Epithelial cell of alveolus of lung (primary cell): ENCODE measurements at places on chromosomes 4 and X. TPM values are rescaled to one million over a fixed set of nuclear protein-coding genes. Genes with fewer than 3 reads are reported as not detected.

Gene PCSK1N
- total RNA-seq: 0.65 and 3.2 TPM in 2 replicates

Gene GYPE
- 1.0 and 2.8 TPM in 2 replicates for total RNA-seq

Gene GLRA2
- total RNA-seq: not detected in 2 replicates

Gene CENPVL2
- total RNA-seq: not detected in 2 replicates

Gene TRMT2B
- total RNA-seq: 4.0 and 10.2 TPM in 2 replicates

Gene HSFX2
- total RNA-seq: 0.13 and 0.40 TPM in 2 replicates

Gene ITGB1BP2
- 0.13 and 0.80 TPM in 2 replicates for total RNA-seq

Gene MAGEA9B
- not detected in 2 replicates for total RNA-seq

Gene UCHL1
- total RNA-seq: 337 and 1,497 TPM in 2 replicates

Gene CT45A1
- total RNA-seq: not detected in 2 replicates

Gene CLDN34
- total RNA-seq: 0.13 TPM in 1 of 2 replicates, not detected in the other

Gene FAAH2
- 0.26 and 3.3 TPM in 2 replicates for total RNA-seq
